ENCODE measurements at places on chromosomes 13 and 19. TPM values are rescaled to one million over a fixed set of nuclear protein-coding genes. Genes with fewer than 3 reads are reported as not detected.

GRCh38 chr19:4443966-4444764, 13.4 kb downstream of the UBXN6 start:
- DNase-seq, result no peak

DNA sequence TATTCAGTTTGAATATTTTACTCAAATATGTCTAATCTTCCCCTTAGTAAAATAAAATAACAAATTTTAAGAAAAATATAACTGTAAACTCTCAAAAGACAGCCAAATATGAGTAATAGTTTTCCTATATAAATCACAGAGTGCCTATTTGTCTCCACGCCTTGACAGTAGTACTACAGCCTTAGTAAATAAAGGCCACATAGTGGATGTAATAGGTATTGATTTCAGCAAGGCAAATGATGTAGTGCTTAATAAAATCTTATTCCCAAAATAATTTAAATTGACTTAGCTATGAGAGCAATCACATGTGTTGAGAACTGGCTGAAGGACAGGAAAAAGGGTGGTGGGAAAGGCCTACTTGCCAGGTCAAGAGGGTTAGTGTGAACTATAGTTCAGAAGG, 747.2 kb downstream of the OLFM4 start:
- DNase-seq, result no peak

Gene PROZ
- total RNA-seq, result not detected

- DNase-seq, result no peak
Observed at GRCh38 chr13:29810145-29810742, 40.2 kb downstream of the UBL3 start.

Gene OR10H1
- 4.4 TPM for total RNA-seq

Gene HAUS5
- total RNA-seq, result 35.3 TPM

Gene MIA
- 30.2 TPM for total RNA-seq

DNA sequence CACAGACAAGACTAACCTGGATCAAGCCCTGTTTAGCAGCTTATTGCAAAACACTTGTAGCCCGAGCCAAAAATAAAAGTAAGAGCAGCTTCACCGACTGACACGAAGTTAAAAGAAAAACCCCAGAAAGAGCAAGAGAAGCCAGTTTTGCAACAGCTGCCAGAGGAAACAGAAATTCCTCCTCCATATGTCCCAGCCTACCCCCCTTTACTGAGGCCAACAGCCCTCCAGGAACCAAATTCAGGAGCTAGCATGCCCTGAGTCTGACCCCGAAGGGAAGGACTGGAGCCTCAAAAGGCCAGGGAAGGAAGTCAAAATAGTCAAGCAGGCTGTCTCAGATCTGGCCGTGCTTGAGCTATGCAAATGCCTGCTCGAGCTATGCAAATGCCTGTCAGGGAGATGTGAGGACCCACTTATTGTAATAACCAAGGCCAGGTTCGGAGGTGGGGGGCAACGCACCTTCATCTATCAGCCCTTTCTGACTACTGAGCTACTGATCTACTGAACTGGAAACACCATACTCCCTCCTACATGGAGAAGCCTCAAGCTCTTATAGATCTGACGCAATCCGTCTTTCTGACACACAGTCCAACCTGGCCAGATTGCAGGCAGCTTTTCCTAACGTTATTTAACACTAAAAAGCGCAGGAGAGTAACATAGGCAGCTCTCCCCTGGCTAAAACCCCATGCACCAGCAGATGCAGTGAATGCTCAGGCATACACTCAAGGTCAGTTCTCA, 6.7 kb downstream of the SIGLEC11 start:
- peak; percentile 25 for DNase-seq

GRCh38 chr13:105908586-105908985, 626.9 kb downstream of the EFNB2 start:
- no peak for DNase-seq

- no peak for DNase-seq
Observed at GRCh38 chr13:44951184-44951583, 38.1 kb downstream of the NUFIP1 start.

GRCh38 chr19:48253999-48254398, 1.7 kb downstream of the CARD8 start:
- no peak for DNase-seq

Gene CEACAM8
- not detected for total RNA-seq

GRCh38 chr13:40697711-40698110, 31.3 kb upstream of the FOXO1 start:
- no peak for DNase-seq

Gene CYP4F12
- 8.8 TPM for total RNA-seq

GRCh38 chr13:27038323-27038722, 133.3 kb downstream of the USP12 start:
- DNase-seq, result peak; percentile 9

Gene ZNF274
- 44.6 TPM for total RNA-seq

Gene CGB5
- total RNA-seq, result 2.6 TPM

- DNase-seq, result no peak
Observed at GRCh38 chr13:72437458-72437857, 290.0 kb downstream of the MZT1 start.

Gene ZNF320
- total RNA-seq, result 7.8 TPM

DNA sequence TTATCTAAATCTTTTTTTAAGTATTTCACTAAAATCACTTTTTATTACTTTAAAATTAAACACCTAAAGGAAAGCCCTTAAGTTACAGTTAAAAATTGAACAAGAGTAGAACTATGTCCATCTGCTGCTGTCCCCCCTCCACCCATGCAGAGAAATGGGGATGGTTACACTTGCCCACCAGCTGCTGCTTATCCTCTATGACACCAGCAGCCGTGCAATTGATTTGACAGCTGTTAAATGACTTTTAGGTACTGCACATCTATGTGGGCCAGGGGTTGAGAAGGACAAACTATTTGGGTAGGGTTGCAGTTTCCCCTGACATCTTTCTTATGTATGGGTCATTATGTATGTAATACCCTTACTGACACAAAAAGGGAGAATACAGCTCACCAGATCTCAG, 77.2 kb downstream of the TBC1D4 start:
- no peak for DNase-seq

- DNase-seq, result peak; percentile 56
Observed at GRCh38 chr19:16296713-16297112, 27.9 kb upstream of the KLF2 start.

GRCh38 chr19:10861103-10861651, 10.2 kb upstream of the CARM1 start:
- DNase-seq, result peak; percentile 29

- DNase-seq, result no peak
Observed at GRCh38 chr13:72868229-72868628, 86.3 kb downstream of the PIBF1 start.

DNA sequence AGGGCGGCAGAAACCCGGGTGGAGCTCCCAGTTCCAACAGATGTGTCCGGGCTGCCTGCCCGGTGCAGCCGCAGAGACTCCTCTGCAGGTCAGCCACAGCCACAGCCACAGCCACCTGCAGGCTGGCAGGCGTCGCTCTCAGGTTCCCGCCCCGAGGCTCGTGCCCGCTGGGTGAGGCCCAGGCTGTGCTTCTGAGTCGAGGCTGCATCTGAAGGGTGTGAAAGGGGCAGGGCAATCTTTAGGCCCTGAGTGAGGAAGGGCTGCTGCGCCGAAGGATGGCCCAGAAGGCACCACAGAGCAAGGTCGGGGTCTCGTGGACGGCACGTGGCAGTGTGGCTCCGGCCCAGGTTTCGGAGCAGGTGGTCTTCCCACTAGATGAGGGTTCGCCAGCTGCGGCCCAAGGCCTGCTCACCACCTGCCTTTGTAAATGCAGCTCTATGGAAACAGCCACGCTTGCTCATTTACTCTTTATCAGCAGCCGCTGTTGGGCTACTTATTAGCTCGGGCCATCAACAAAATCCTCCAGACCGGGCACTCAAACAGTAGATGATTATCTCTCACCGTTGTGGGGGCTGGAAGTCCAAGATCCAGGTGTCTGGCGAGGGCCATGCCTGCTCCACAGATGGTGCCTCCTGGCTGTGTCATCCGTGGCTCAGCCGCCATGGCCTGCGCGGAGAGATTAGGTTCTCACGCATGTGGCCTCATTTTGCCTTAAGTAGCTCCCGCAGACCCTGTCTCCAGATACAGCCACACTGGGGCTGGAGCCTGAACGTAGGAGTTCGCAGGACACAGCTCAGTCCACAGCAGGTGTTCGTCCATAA, 40.3 kb upstream of the TFDP1 start:
- no peak for DNase-seq

Gene OVOL3
- total RNA-seq, result not detected

Gene IRS2
- 4.3 TPM for total RNA-seq

GRCh38 chr13:25654322-25654721, 282.5 kb downstream of the ATP8A2 start:
- DNase-seq, result no peak

DNA sequence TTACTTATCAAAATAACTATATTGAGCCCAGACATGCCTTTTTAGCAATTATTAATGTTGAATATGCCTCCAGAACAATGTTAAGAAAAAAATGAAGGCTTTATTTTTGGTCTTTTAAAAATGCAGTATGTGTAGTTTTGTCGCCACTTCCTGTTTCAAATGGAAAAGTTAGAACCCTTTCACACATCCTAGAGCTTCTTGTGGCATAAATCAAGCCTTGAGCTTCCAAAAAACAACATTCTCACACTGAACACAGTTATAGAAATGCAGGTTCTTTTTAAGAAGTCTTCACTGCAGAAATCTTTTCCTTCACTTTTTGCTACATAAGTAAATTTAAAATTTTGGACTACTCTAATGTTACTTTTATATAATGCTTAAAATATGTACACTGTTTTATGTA, 108.7 kb downstream of the ESD start:
- no peak for DNase-seq

DNA sequence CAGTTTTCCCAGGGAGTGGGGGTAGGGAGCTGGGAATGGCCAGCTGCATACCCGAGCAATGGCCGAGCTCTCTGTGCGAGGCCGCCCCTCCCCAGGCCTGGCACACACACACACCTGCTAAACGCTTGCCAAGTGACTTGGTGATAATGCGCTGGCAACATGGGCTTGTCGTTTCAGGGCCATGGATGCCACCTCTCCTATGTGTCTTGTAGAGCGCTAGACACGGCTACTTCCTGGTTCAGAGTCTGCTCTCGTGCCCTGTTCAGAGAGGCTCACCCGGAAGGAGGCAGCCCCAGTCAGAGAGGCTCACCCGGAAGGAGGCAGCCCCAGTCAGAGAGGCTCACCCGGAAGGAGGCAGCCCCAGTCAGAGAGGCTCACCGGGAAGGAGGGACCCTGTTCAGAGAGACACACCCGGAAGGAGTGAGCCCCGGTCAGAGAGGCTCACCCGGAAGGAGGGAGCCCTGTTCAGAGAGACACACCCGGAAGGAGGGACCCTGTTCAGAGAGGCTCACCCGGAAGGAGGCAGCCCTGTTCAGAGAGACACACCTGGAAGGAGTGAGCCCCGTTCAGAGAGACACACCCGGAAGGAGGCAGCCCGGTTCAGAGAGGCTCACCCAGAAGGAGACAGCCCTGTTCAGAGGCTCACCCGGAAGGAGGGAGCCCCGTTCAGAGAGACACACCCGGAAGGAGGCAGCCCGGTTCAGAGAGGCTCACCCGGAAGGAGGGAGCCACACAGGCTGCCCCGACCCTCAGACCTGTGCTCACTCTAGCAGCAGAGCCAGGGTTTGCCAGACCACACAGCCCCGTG, 4.2 kb downstream of the ADPRHL1 start:
- peak; percentile 69 for DNase-seq

Gene ZNF534
- not detected for total RNA-seq

- no peak for DNase-seq
Observed at GRCh38 chr19:58085348-58085875, 12.6 kb downstream of the ZSCAN18 start.

Gene GRWD1
- total RNA-seq, result 75.0 TPM

DNA sequence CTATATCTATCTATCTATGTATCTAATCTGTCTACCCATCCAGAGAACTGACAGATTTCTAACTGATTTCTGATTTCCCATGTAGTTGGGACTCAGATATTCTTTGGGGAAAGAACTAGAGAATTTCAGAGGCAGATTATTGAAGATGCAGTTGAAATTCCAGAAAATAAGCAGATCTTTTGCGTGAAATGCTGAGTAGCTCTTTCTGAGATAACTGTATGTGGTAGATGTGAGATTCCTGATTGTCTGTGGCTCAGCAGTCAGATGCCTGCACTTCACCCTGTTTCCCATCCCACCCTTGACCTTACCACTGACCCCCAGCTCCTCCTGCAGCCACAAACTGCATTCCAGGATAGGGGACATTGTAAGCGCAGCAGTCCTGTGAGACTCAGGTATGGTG, 61.5 kb downstream of the DGKH start:
- DNase-seq, result no peak

- no peak for DNase-seq
Observed at GRCh38 chr13:40186041-40186440, 480.4 kb downstream of the FOXO1 start.

Gene KIRREL2
- 0.26 TPM for total RNA-seq

DNA sequence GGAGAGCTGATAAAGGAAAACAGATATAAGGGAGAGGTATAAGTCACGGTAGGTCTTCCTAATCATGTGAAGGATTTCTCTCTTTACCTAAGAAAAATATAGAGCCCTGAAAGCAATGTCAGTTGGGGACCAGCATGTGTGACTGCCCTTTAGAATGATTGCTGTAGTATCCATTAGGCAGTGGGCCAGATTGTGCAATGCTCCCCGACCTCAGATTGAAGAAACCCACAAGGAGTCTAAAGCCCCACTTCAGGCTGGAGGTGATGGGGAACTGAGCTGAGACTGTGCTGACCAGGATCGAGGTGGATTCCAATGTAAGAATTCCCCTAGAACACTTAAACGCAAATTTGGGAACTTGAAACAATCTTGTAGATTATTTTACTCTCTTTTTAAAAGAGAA, 614.4 kb downstream of the LIG4 start:
- DNase-seq, result no peak

- no peak for DNase-seq
Observed at GRCh38 chr19:1856345-1856697, 7.1 kb downstream of the KLF16 start.

GRCh38 chr19:6528544-6529121, 2.2 kb upstream of the TNFSF9 start:
- no peak for DNase-seq

GRCh38 chr13:101903890-101904289, 451.4 kb downstream of the ITGBL1 start:
- DNase-seq, result no peak

DNA sequence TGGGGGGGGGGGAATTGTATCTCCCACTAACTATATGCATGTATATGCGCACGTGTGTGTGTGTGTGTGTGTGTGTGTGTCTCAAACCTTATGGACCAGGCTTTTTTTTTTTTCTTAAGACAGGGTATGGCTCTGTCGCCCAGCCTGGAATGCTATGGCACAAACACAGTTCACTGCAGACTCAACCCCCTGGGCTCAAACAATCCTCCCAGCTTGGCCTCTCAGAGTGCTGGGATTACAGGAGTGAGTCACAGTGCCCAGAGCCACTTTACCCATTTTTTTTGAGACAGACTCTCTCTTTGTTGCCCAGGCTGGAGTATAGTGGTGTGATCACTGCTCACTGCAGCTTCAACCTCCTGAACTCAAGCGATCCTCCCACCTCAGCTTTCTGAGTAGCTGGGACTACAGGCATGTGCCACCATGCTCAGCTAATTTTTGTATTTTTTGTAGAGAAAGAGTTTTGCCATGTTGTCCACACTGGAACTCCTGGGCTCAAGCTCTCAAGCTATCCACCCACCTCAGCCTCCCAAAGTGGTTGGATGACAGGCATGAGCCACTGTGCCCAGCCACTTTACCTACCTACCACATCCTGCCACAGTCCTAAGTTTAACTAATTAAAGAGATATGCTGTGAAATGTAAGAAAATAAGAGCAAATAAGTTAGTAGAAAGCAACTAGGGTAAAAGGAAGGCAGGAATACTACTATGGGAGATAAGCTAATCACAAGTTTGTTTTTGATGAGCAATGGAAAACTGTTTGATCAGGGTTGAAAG, 2.4 kb downstream of the ZMYM5 start:
- DNase-seq, result peak; percentile 53

Gene UNC13A
- total RNA-seq, result 0.28 TPM

All from Calu3 (cell line).